K562 (cell line): ENCODE measurements at places on chromosomes 7 and 10. TPM values are rescaled to one million over a fixed set of nuclear protein-coding genes. Genes with fewer than 3 reads are reported as not detected.

HOXA10 gene
- not detected in 2 replicates for total RNA-seq

CCDC172 gene
- total RNA-seq: not detected in 2 replicates

ZNF365 gene
- 0.04 TPM in 1 of 2 replicates, not detected in the other for total RNA-seq

CNPY1 gene
- not detected in 2 replicates for total RNA-seq

RNLS gene
- 0.22 TPM in 1 of 2 replicates, not detected in the other for total RNA-seq

FAM25G gene
- not detected in 2 replicates for total RNA-seq

ENTPD1 gene
- total RNA-seq: 0.35 and 0.38 TPM in 2 replicates

ZSCAN25 gene
- 15.7 and 18.4 TPM in 2 replicates for total RNA-seq

DNA sequence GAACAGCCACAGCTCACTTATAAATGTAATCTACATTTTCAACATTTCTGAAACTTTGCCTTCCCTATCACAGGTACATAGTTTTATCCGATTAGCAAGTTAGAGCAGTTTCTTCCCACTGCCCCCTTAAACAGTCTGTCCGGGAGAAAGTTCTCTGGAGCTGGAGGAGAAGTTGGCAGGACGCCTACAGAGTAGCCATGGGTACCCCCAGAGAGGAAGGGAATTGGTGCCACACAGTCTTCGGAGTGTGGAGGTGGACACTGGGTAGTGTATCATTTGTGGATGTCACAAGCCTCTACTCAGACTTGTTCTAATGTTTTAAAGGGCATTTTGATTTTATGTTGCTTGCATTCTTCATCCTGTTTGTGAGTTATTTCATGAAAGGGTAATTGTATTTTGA, 39.0 kb downstream of the TAF3 start:
- no peaks in the 10 kb centered on the region for H3K27me3 ChIP-seq
- H3K36me3 ChIP-seq: no peaks in the 10 kb centered on the region; the same call in 2 of the 3 replicates
- no peak for DNase-seq
- no peak overlapping the region for H3K27ac ChIP-seq

DNA sequence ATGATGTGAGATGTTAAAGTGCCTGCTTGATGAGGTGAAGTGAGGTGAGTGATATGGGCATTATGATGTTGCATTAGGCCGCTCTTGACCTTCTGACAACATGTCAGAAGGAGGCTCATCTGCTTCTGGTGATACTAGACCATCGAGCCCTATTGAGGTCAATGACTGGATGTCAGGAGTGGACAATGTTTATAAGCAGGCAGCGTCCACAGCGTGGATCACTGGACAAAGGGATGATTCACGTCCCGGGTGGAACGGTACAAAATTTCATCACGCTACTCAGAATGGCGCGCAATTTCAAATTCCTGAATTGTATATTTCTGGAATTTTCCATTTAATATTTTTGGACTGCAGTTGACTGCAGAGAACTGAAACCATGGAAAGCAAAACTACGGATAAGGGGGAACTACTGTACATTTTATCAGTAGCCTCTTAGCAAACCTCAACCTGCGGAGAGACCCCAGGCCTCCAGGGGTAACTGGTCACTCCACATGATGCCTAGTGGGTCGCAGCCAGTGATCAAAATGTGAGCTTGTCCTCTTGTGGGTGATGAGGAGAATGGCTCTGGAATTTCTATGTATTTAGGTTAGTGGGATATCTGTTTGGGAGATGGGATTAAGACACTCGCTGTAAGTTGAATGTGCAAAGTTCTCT, 5.7 kb upstream of the ZCCHC24 start:
- no peak for DNase-seq
- H3K4me1 ChIP-seq: peaks cover 21% of the 10 kb centered on the region
- no peak overlapping the region for H3K4me3 ChIP-seq

DNA sequence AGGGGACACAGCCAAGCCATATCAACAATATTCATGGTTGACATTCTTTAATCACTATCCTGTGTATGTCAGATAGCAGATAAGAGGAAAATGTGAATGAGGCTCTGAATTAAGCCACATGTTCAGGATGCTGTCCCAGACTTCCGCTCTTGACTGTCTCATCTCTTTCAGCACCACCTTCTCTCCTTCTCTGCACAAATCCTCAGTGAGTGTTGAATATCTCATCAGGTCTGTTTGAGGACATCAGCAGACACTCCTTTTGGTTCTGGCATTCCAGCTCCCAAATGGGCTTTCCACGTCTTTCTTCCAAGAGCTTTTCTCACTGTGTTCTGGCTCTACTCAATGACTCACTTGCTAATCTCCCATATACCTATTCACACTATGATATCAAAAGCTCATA, 321.7 kb downstream of the GALNT17 start:
- DNase-seq: no peak
- no peaks in the 10 kb centered on the region for H3K36me3 ChIP-seq
- H3K4me1 ChIP-seq: no peaks in the 10 kb centered on the region
- H3K4me3 ChIP-seq: no peak overlapping the region

DNA sequence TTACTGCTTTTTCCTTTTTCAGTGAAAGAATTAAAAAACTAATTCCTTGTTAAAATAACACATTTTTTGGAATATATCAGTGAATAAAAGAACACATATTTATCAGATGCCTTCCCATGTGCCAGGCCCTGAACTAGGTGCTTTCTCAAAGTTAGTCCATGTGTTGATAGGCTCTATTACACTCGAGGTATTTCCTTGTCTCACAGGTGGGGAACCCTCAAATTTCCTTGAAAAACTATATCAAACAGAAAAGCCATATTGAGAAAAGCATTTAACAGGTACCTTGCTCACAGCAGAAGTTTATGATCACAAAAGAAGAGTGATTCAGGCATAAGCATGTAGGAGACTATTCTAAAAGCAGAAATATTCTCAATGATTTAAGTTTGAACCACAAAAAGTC, 75.6 kb upstream of the OGDHL start:
- H3K27me3 ChIP-seq: no peaks in the 10 kb centered on the region
- H3K27ac ChIP-seq: no peak overlapping the region
- DNase-seq: no peak

- no peak overlapping the region for H3K27ac ChIP-seq
- no peaks in the 10 kb centered on the region for H3K4me1 ChIP-seq
- peaks cover 67% of the 10 kb centered on the region for H3K27me3 ChIP-seq
- DNase-seq: peak; percentile 34
- H3K36me3 ChIP-seq: no peaks in the 10 kb centered on the region
- H3K4me3 ChIP-seq: no peak overlapping the region
Measured at GRCh38 chr10:132294561-132295318, 13.0 kb downstream of the STK32C start.

- peaks cover 17% of the 10 kb centered on the region for H3K27me3 ChIP-seq
- no peaks in the 10 kb centered on the region for H3K4me1 ChIP-seq
- H3K4me3 ChIP-seq: no peak overlapping the region
- no peak for DNase-seq
Measured at GRCh38 chr10:100730725-100731406, 14.5 kb upstream of the PAX2 start.

DNA sequence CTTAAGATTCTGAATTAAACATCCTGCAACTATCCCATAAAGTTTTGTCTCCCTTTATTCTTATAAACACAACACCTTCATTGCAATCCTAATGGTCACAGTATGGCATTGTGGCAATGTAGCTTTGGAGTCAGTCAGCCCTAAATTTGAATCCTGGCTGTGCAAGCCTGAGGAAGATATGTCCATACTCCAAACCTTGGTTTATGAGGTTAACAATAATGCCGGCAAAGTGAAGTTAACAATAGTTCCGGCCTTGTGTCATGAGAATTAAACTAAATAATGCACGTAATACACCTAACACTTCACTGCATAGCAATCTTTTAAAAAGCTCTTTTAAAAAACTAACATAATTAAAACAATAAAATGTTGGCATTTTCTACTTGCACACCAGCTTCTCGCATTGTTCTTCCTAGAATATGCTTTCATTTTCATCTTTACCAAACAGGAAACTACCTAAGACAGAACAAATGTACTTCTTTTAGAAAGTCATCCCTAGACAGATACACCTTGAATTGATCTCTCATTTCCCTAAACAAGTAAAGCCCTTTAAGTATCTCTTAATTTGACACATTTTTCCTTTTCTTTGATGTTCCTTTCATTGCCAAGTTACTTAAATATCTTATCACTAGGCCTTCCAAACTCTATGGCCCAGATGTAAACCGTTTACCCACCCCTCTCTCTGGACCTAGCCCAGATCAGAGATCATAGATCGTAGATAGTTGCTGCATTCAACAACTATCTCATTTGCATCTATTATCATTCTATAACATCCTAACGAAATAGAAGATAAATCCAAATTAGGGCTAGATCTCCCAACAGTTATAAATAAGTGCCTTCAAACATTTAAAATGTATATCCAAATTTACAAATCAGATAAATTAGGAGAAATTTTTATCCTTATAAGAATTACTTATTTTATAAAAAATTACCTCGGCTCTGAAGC, 66.7 kb downstream of the CREB3L2 start:
- H3K27me3 ChIP-seq: no peaks in the 10 kb centered on the region
- no peak for DNase-seq
- H3K27ac ChIP-seq: peak overlapping the region; percentile 60

GRCh38 chr10:22324413-22324812, 3.5 kb downstream of the BMI1 start:
- H3K4me1 ChIP-seq: peaks cover 21% of the 10 kb centered on the region; the same call in 2 of the 3 replicates
- peaks cover 34% of the 10 kb centered on the region for H3K36me3 ChIP-seq
- peaks cover 7% of the 10 kb centered on the region; the same call in 1 of the 2 replicates for H3K27me3 ChIP-seq
- peak overlapping the region; percentile 77 for H3K4me3 ChIP-seq
- DNase-seq: no peak
- peak overlapping the region; percentile 68 for H3K27ac ChIP-seq

GRCh38 chr7:84744385-84744784, 442.5 kb downstream of the SEMA3D start:
- H3K27ac ChIP-seq: no peak overlapping the region
- no peak overlapping the region for H3K4me3 ChIP-seq
- no peaks in the 10 kb centered on the region for H3K4me1 ChIP-seq
- H3K27me3 ChIP-seq: no peaks in the 10 kb centered on the region

GRCh38 chr10:43204943-43205671, 61.8 kb downstream of the RASGEF1A start:
- peak; percentile 69 for DNase-seq
- no peak overlapping the region for H3K4me3 ChIP-seq
- peaks cover 15% of the 10 kb centered on the region; the same call in 2 of the 3 replicates for H3K36me3 ChIP-seq
- peaks cover 10% of the 10 kb centered on the region; the same call in 1 of the 3 replicates for H3K4me1 ChIP-seq

GRCh38 chr7:83347945-83348444, 185.3 kb upstream of the PCLO start:
- H3K4me3 ChIP-seq: no peak overlapping the region
- no peaks in the 10 kb centered on the region for H3K36me3 ChIP-seq
- no peaks in the 10 kb centered on the region for H3K4me1 ChIP-seq
- no peaks in the 10 kb centered on the region for H3K27me3 ChIP-seq
- DNase-seq: no peak

DNA sequence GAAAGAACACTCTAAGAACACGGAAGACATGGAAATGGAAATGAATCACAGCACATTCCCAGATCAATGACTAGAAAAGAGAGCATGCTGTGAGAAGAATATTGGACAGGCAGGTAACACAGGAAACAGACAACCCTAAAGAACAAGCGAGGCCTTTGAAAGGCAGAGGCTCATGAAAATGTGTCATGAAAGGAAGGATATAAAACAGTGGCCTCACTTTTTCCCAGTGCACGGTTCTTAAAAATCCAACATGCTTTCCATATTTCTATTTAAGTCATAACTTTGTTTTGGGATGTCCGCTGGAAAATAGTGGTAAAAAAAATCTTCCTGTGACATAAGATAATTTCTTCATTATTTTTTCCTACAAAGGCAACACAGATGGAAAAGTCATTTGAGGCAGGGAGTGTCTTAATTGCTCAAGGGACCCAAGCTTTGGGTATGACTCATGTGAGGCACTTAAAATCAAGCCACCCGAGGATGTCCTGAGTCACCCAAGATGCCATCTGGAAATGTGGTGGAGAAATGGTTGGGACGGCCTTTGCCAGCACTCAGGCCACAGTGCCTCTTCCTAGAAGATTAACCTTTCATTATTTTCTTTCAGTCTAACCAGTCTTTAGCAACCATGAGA, 17.0 kb downstream of the ITIH5 start:
- peaks cover 3% of the 10 kb centered on the region; the same call in 2 of the 3 replicates for H3K27me3 ChIP-seq
- no peaks in the 10 kb centered on the region for H3K4me1 ChIP-seq
- H3K27ac ChIP-seq: no peak overlapping the region
- H3K36me3 ChIP-seq: no peaks in the 10 kb centered on the region
- no peak for DNase-seq

DNA sequence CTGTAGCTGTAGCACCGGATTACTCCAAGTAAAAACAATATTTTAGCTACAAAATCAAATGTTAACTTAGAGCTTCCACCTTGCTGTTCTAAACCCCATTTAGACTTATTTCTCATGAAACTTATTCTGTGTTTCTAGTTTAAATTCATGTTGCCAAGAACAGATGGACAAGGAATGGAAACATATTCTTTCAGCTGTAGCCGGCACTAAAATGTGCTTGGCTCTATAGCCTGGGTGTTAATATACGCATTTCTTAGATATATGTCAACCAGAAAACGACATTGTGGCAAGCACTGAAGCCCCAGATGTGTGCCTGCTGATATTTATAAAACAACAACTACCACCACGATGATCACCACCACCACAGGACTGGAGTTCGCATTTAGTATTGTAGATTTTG, 190.3 kb upstream of the ETV1 start:
- DNase-seq: no peak
- no peaks in the 10 kb centered on the region for H3K27me3 ChIP-seq
- H3K4me3 ChIP-seq: no peak overlapping the region

DNA sequence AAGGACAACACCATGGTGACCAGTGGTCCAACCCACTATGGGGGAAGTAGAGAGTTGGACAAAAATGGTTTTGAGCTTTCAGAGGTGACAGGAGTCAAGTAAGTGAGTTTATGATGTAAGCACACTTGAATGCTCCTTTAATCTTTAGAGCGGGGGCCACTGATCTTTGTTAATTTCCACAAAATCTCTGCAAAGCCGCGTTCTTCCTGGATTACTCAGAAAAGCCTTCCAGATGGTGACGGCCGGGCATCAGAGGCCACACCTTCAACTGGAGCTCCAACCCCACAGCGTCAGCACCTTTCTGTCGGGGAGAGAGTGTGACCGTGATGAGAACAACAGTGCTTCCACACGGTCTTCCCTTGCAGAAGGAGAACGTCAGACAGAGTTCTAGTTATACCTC, 35.2 kb upstream of the KLF6 start:
- no peak overlapping the region for H3K4me3 ChIP-seq
- peaks cover 2% of the 10 kb centered on the region; the same call in 1 of the 2 replicates for H3K4me1 ChIP-seq
- H3K36me3 ChIP-seq: no peaks in the 10 kb centered on the region
- no peak overlapping the region for H3K27ac ChIP-seq
- no peak for DNase-seq
- H3K27me3 ChIP-seq: no peaks in the 10 kb centered on the region

- no peaks in the 10 kb centered on the region for H3K4me1 ChIP-seq
- no peak for DNase-seq
- H3K36me3 ChIP-seq: no peaks in the 10 kb centered on the region
- peaks cover 9% of the 10 kb centered on the region for H3K27me3 ChIP-seq
- H3K27ac ChIP-seq: no peak overlapping the region
Measured at GRCh38 chr10:123309731-123310130, 155.5 kb downstream of the BUB3 start.

DNA sequence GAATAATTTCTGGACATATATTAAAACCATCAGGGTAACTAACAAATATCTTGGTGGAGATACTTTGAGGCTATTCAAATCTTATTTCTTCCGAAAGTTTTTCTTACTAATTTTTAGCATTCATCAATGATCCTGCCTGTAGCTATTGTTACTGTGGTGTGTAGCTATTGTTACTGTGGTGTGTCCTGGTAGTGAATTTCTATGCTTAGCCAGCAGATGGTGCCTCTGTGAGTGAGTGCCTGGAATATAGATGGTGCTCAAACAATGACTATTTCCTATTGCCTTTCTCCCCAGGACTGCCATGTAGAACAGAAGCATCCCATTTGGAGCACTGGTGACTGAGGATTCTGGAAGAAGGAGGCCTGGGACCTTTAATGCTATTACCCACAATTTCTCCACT, 245.7 kb downstream of the CCSER2 start:
- H3K27ac ChIP-seq: no peak overlapping the region
- H3K4me3 ChIP-seq: no peak overlapping the region
- H3K4me1 ChIP-seq: no peaks in the 10 kb centered on the region; the same call in 1 of the 2 replicates
- DNase-seq: no peak
- no peaks in the 10 kb centered on the region for H3K36me3 ChIP-seq
